ENCODE measurements at places on chromosomes 12 and 14.

- no peak for DNase-seq
Observed at GRCh38 chr14:89067293-89067972, 243.0 kb downstream of the TTC8 start.

DNA sequence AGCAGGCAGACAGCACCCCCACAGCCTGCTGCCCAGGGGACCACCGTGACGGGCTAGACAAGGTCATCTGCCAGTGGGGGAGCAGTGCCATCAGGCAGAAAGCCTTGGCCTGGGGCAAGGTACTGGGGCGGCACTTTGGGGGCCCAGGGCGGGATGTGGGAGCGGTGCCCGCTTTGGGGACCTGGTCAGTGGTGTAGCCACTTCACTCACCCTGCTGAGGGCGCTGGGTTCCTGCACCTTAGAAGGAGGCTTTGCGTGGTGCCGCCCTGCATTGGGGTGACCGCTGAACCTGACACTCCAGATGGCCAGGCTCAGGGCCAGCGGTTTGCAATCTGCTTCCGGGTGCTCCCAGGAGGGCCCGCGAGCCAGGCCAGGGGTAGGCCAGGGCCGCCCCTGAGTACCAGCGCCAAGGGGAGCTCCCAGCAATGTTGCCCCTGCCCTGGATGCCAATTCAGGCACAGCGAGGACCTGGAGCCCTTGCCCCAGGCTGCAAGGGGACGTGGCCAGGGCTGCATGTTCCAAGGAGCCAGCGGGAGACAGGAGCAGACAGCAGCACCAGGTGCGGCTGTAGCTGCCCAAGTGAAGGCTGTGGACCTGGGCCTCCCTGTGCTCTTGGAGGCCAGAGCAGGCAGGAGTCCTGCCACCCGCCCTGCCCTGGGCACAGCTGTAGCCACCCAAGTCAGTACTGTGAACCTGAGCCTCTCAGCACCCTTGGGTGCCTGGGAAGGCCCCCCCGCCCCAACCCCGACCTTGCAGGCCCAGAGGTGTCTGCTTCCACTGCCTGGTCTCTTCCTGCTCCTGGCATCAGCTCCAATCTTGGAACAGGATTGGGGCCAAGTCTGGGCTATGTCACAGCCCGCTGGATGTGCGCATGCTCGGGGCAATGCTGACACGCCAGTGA, 550.7 kb downstream of the SLC6A15 start:
- no peak for DNase-seq

DNA sequence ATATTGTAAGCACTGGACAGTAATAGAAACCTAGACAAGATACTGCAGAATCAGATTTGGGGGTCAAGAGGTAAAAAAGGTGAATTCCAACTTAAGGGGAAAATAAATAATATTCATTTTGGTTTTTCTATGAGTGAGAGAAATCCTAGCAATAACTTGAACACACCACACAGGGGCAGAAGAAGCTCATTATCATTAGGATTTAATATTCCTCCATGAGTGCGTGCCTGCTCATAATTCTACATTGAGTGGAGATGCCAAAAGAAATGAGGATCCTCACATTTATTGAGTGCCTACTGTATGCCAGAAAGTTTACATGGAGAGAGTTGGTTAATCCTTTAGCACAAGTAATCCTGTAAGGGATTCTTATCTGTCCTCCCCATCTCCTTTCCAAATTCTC, 40.5 kb upstream of the C14orf132 start:
- DNase-seq: no peak

DNA sequence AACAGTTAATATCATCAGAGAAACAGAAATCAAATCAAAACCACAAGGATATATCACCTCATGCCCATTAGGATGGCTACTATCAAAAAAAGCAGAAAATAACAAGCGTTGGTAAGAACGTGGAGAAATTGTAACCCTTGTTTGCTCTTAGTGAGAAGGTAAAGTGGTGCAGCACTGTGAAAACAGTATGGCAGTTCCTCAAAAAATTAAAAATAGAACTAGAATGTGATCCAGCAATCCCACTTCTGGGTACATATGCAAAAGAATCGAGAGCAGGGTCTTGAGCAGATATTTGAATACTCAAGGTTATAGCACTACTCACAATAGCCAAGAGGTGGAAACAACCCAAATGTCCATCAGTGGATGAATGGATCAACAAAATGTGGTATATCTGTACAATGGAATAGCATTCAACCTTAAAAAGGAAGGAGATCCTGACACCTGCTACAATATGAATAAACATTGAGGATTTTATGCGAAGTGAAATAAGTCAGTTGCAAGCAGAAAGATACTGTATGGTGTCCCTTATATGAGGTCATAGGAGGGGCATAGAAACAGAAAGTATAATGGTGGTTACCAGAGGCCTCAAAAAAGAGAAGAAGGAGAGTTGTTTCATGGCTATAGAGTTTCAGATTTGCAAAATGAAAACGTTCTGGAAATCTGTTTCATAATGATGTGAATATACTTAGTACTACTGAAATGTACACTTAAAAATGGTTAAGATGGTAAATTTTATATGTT, 131.0 kb upstream of the EEA1 start:
- peak; percentile 7 for DNase-seq

Measured in CD4-positive, CD25-positive, alpha-beta regulatory T cell (primary cell).